ENCODE measurements at places on chromosomes 12 and 14.

DNA sequence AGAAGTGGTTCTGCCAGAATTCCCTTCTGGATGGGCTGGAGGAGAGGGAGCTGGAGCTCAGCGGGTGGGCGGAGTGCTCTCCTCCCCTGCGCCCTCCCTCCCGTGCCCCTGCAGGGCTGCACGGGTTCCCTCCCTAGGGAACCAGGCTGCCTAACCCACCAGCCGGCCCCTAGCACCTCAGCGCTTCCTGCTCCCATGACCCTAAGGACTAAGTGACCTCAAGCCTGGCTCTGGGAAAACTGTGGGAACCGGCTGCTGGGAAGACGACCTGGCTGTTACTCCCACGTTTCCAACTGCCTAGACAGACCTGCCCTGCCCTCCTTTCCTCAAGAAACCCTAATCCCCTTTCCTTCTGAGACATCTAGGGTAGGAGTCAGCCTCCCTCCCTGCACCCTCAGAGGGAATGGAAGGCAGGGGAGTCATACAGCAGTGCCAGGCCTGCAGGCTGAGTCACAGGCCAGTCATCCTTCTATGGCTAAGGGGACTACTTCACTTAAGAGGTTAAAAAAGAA is 31.5 kb downstream of the SLC6A12 start:
- peak; percentile 86 for DNase-seq

DNA sequence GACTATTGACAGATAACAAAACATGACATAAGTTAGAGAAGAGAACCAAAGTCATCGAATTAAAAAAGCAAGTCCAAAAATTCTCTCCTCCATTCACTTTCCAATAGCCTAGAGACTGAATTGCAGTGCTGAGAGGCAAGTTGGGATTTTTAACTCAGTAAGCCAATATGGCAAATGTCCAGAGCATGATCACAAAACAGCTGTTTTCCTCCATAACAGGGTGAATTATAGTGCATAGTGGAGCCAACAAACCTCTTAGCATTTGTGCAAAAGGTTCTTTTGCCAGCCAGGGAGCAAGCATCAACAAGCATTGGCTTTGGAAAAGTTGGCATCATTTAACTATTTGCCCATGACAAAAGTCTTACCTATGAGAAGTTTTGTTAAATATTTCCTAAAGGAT is 458.8 kb upstream of the NOVA1 start:
- DNase-seq: no peak

- DNase-seq: no peak
Observed at GRCh38 chr12:96698521-96698920, 208.5 kb upstream of the NEDD1 start.

DNA sequence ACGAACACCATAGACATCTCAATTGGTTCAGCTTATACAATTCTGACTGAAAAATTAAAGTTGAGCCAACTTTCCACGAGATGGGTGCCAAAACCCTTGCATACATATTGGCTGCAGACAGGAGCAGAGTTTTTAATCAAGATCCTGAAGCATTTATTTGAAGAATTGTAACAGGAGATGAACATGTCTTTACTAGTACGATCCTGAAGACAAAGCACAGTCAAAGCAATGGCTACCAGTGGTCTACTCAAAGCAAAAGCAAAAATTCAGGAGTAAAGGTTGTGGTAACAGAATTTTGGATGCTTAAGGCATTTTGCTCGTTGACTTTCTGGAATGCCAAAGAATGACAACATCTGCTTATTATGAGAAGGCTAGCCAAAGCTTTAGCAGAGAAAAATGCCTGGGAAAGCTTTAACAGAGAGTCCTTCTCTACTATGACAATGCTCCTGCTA is 20.7 kb downstream of the ZDHHC17 start:
- DNase-seq: peak; percentile 80

DNA sequence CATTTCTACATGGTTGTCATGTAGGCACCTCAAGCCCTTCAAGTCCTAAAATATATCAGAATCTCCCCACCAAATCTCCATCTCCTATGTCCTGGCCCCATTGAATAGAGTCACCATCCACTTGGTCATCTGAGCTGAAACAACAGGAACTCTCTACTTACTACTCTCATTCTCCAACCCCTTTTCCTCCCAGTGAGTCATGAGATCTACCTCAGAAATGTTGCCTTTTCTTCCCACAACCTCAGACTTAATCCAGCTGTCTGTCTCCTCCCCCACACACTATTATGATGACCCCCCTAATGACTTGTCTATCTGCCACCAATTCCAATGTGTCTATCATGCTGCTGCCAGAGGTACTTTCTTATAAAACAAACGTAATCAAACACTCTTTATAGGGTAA is 72.3 kb upstream of the TMEM263 start:
- DNase-seq: peak; percentile 68

DNA sequence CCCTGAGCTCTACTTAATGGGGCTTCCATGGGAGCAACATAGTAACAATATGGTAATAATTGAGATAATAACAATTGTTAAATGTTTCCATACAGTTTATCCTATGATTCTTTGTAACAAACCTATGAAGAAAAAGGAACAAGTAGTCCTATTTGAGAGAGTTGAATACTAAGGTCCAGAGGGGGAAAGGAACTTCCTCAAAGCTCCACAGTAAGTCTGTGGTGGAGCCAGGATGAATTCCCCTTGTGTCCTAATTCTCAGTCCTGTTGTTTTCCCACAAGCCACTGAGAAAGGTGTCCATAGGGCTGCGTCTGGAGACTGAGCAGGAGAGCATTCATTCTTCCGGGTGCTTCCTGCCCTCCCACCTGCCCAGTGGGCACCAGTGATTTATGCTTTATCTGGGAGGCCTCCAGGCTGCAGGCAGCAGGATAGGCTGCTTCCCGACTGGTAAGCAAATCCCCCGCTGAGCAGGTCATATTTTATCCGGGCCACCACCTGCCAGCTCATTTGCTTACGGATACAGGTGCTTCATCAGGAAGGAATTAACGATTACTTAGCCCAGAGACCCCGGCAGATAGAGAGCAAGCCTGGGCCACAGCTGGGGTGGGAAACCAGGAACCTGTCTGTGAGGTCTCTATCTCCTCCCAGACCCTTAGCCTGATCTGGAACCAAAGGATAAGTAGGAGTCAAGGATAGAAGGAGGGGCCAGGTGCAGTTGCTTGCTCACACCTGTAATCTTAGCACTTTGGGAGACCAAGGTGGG is 33.9 kb upstream of the FAM222A start:
- DNase-seq: no peak

DNA sequence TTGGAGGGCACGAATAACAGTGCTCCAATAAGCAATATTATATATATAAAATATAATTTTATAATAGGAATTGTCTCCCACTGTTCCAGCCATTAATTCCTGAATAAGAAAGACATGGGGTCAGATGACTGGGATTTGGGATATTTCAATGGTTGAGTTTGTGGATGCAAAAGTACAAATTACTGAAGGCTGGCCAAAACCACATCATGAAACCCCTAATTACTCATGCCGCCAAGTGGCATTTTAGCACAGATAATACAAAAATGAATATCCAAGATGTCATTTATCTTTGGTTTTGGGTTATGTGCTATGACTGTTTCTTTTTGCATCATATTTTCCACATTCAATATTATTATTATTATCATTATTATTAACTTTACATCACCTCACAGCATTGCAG is 261.4 kb upstream of the TBX3 start:
- no peak for DNase-seq

- DNase-seq: peak; percentile 72
Observed at GRCh38 chr12:30796313-30796780, 41.6 kb upstream of the CAPRIN2 start.

- no peak for DNase-seq
Observed at GRCh38 chr14:51293912-51294389, 53.9 kb downstream of the TMX1 start.

- DNase-seq: no peak
Observed at GRCh38 chr12:93072340-93072739, 143.2 kb upstream of the EEA1 start.

DNA sequence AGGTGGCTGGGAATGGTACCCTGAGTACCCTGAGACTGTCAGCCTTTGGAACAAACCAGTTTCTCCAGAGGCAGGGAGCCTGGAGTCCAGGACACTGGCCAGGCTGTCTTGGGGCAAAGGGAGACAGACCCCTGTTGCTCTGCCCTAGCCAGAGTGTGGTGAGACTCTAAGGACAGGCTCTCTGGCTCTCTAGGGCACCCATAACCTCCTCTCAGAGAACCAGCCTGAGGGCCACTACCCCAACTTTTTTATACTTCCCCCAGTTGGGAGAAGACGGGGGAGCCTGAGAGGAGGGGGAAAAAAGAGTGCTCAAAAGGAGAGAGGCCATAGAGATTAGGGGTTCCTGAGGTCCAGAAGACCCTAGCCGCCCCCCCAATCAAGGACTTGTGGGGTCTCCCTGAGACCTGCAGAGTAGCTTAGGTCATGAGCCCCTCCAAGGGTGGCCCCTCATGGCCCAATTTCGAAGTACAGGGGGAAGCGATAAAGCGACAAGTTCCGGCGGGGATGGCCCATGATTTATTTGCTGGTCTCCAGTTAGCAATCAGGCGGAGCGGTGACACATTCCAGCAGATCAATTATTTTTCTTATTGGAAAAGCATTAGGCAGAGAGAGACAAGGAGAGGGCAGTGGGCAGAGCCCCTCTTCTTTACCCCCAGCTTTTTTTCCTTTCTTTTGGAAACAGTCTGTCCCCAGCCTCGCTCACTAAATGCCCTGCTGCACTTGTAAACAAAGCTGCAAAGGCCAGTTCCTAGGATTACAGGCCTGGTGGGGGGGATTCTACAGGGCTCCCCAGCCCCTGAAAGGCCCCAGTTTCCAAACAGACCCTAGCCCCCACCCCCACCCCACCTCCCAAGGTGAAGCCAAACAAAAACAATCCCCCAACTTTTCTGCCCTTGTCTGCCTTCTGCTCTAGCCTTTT is 1.5 kb downstream of the HOXC8 start:
- no peak for DNase-seq

- peak; percentile 15 for DNase-seq
Observed at GRCh38 chr14:91417983-91418386, 365 bp upstream of the CCDC88C start.

GRCh38 chr14:54809767-54810166 is 92.9 kb downstream of the GCH1 start:
- DNase-seq: no peak

GRCh38 chr12:47122602-47123001 is 42.8 kb upstream of the AMIGO2 start:
- DNase-seq: no peak

- peak; percentile 71 for DNase-seq
Observed at GRCh38 chr12:121626853-121627640, 717 bp downstream of the ORAI1 start.

GRCh38 chr12:103901518-103902173 is 28.6 kb upstream of the HSP90B1 start:
- no peak for DNase-seq

GRCh38 chr12:104930388-104931326 is 27.4 kb downstream of the SLC41A2 start:
- DNase-seq: peak; percentile 42

GRCh38 chr12:101077791-101078528 is 132.1 kb downstream of the SLC5A8 start:
- no peak for DNase-seq

GRCh38 chr14:35600253-35600652 is 66.3 kb downstream of the INSM2 start:
- DNase-seq: no peak

GRCh38 chr12:28209782-28210181 is 19.5 kb downstream of the CCDC91 start:
- DNase-seq: peak; percentile 19

- no peak for DNase-seq
Observed at GRCh38 chr14:65444230-65444629, 31.7 kb downstream of the FUT8 start.

DNA sequence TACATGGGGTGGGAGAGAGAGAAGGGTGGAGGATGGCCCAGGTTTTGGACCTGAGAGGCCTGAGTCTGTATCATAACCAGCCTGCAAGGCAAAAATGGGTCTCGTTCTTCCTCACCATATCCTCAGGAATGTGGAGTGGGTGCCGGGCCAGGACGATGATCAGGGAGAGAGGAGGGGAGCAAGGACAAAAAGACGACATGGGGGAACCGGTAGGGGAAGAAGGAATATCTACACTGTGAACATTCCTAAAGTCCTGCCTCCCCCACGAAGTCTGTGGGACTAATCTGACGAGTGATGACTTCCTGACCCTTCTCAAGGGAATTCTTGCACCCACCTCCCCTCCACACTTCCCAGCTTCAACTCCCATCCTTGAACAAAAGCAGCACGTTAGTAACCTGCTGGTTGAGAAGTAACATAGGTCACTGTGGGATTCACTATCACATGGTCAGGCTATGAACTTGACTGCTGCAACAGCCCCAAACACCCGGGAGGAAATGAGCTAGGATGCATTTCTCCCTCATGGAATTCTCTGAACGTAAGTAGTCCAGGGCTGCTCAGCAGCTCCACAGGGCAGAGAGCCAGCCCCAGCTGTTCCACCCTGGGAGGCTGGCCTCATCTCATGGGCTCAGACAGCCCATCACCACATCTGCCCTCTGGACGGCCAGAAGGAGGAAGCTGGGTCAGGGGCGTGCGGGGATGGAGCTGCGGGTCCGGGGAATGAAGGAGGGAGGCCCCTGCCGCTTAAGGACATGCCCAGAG is 36.8 kb upstream of the VWF start:
- DNase-seq: peak; percentile 66

DNA sequence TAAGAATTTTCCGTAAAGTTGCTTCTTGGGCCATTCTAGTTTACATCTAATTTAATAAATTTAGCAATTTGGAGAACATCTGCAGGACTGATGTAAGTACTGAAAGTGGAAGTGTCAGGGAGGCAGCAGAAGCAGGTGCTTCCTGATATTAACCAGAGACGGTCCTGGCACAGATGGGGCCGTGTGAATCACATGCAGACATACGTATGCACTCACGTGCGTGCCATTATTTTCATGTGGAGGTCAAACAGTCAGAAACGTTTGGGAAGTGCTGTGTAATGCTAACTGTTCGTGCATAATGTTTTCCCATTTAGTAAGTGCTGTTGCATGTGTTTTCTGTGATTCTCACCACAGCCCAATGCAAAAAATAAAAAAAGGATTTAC is 87.8 kb upstream of the DYNC1H1 start:
- DNase-seq: peak; percentile 19

- peak; percentile 8 for DNase-seq
Observed at GRCh38 chr14:55333711-55334485, 62.7 kb downstream of the FBXO34 start.

DNA sequence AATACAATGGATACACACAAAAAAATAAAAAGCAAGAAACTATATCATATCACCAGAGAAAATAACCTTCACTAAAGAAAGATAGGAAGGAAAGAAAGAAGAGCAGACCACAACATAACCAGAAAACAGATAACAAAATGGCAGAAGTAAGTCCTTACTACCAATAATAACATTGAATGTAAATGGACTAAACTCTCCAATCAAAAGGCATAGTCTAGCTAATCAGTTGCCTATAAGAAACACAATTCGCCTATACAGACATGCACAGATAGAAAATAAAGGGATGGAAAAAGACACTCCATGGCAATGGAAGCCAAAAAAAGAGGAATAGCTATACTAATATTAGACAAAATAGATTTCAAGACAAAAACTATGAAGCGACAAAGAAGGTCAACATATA is 8.9 kb upstream of the TAS2R30 start:
- DNase-seq: no peak

- no peak for DNase-seq
Observed at GRCh38 chr12:47779943-47780504, 7.0 kb downstream of the SLC48A1 start.

GRCh38 chr12:46786774-46787173 is 39.0 kb downstream of the SLC38A4 start:
- DNase-seq: peak; percentile 95
